Bronchial smooth muscle cell (primary cell): ENCODE measurements at places on chromosomes 7 and 10. TPM values are rescaled to one million over a fixed set of nuclear protein-coding genes. Genes with fewer than 3 reads are reported as not detected.

Gene ABCC2
- 0.47 and 0.60 TPM in 2 replicates for total RNA-seq

Gene CCDC172
- not detected in 2 replicates for total RNA-seq

Gene TMEM236
- total RNA-seq, result under 0.01 TPM in 1 of 2 replicates, not detected in the other

Gene LRWD1
- total RNA-seq, result 13.5 and 14.7 TPM in 2 replicates

Gene TMEM120A
- total RNA-seq, result 41.1 and 53.6 TPM in 2 replicates

Gene SPDYE16
- under 0.01 and 0.26 TPM in 2 replicates for total RNA-seq

Gene ZNF425
- total RNA-seq, result 6.3 and 6.5 TPM in 2 replicates

Gene MAGI2
- total RNA-seq, result 8.8 and 12.8 TPM in 2 replicates

Gene OR2A7
- total RNA-seq, result 0.09 TPM in 1 of 2 replicates, not detected in the other

Gene LIPM
- total RNA-seq, result not detected in 2 replicates

Gene AKR1C3
- 158 and 170 TPM in 2 replicates for total RNA-seq
